ENCODE measurements at places on chromosomes 4 and X.
A peak's percentile ranks its signal among the peaks of the same experiment; 100 is the strongest.

DNA sequence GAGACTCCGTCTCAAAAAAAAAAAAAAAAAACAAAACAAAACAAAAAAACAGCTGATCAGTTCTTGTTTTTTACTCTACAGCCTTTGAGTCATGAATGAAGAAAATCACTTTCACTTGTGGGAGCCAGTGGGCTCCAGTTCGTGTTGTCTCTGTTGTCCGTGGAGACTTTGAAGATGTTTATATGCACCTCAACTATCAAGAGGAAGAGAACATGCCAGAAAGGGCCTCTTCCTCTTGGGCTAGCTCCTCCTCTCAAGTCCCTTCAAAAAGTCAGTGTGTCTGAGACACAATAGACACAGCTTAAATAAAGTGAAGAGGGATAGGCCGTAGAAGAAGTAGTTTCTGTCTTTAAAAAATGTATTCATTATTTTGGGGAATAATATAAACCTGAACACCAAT is 182.7 kb downstream of the KDR start:
- DNase-seq: no peak

DNA sequence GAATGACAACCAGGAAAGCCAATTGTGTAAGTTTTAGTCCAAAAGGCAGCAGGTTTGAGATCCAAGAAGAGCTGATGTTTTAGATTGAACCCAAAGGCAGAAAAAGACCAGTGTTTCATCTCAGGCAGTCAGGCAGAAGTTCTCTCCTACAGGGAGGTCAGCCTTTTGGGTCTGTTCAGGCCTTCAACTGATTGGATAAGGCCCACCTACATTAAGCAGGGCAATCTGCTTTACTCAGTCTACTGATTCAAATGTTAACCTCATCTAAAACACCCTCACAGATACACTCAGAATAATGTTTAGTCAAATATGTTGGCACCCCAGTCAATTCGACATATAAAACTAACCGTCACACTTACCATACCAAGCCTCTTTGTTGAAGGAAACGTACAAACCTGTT is 134.2 kb upstream of the NEIL3 start:
- DNase-seq: no peak

DNA sequence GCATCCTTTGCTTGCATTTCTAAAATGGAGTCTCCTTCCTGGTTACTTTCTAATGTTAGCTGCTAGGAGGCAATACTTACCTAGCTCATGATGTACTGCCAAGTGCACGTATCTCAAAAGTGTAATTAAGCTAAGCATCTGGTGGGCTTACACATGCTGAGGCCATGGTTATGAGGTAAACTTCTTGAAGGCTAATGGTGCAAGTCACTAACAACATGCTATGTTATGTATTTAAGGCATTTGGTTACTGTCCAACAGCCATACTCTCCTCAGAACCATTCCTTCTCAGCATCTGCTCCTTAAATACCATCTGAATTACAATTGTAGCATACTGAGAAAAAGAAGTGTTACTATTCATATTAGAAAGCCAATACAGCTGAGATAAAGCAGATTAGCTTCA is 318.6 kb upstream of the BMP3 start:
- no peak for DNase-seq

GRCh38 chrX:96373047-96373355 is 311.6 kb upstream of the DIAPH2 start:
- no peak for DNase-seq

DNA sequence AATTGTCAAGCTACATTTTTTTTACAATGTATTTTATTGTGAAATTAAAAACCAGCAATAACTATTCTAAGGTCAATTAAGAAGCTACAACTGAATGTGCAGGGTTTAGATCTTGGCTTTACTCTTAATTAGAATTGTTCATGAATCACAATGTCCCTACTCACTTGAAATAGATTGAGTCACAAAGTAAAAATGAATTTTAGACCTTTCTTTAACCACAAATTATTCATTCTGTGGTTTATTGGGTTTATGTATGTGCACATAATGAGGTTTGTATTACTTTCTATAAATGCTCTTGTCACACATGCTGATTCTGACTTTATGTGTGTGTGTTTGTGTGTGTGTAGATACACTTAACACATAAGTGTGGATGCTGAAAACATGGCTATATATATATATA is 647.0 kb upstream of the AADAT start:
- DNase-seq: no peak

- DNase-seq: no peak
These were observed 433.6 kb downstream of the GASK1B start for GRCh38 chr4:157739242-157739641.

DNA sequence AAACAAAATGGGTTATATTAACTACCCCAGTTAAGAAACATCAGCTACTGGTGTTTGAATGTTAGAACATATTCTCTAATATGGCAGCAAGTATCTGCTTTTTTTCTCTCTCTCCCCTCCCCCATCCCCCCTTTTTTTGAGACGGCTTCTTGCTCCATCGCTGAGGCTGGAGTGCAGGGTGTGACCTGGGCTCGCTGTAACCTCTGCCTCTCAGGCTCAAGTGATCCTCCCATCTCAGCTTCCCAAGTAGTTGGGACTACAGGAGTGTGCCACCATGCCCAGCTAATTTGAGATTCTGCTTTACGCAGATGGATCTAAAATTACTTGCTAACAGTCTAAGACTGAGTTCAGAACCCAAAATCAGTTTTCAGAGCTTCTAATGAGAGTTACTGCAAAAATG is 101.9 kb downstream of the AFF1 start:
- DNase-seq: no peak

DNA sequence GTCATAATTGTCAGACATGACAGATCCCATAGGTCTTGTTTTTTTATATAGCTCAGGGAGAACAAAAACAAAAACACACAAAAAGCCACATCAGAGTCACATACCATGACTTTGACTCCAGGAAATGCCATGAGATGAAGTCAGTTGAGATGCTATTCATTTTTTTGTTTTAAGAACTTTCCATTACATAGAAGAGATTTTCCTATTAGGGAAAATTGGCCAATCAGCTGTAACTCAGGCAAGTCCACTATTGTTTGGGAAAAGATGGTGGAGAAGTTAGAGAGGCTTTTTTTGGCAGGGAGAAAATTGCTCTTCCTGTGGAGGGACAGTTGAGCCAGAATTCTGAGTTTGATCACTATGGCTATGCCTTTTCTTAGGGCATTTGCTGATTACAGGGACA is 72.6 kb downstream of the SMARCA5 start:
- DNase-seq: no peak

DNA sequence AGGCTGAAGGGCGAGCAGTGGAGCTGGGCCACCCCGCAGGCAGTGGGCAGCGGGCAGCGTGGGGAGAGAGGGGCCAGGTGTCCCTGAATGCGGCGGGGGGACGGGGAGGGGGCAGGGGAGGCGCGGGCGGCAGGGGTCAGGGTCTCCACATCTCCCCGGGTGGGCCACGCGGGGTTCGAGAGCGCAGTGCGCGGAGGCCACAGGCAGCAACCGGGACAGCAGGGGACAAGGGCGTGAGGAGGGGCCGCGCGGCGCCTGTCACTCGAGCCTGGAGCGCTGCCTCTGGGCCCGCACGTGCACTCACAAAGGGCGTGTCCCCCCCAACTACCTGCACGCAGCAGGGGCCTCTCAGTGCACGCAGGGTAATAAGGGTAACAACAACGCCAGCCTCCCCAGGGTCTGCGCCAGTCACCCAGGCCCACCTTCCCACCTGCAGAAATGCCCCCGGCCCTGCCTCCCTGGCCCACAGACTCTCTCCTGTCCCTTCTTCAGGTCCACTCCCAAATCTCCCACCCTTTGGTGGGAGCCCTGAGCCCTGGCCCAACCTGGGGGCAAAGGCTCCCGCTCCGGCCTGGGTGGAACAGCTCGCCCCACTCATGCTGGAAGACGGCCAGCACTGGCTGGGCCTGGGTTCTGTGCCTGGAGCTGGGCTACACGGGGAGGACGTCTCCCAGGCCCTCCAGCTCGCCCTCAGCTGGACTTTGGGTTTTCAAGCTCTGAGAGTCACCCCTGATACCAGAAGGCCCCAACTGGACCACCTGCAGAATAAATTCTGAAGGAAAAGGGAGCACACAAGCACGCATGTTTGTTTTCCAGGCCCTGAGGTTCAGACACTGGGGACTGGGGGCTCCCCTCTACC is 53.2 kb downstream of the ZFYVE28 start:
- no peak for DNase-seq

- DNase-seq: peak; percentile 67
These were observed at the start of gene TLR10 for GRCh38 chr4:38782452-38783108. Gene TLR10 (minus strand): TSS chr4:38782990. CDS start chr4:38775590, 7,400 bp downstream.

DNA sequence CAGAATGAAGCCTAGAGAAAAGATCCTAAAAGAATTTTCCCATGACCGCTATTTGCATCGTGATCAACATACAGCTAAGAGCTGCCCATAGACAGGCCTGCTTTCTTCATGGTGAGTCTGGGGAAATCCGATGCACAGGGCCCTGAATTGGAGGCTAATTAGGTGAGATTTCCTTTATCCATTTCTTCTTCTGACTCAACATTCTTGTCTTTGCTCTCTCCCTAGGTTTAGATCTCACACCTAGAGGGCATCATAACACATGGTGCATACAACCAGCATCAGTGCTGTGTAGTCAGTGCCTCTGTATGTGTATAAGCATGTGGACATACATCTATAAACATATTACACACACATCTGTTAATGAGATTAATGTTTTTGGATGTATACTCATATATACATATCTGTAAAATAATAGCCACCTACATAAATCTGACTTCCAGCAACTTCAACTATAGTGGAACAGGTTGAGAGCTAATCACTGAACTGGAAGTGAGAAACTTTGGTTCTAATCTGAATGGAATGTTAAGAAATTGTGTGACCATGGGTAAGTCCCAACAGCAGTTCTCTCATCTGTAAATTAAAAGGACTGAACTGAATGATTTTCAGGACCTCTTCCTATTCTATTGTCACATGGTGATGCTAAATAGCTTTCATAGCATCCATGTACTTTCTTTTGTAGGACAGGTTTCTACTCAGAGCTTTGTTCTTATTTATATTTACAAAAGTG is 17.5 kb downstream of the GATB start:
- DNase-seq: peak; percentile 19

DNA sequence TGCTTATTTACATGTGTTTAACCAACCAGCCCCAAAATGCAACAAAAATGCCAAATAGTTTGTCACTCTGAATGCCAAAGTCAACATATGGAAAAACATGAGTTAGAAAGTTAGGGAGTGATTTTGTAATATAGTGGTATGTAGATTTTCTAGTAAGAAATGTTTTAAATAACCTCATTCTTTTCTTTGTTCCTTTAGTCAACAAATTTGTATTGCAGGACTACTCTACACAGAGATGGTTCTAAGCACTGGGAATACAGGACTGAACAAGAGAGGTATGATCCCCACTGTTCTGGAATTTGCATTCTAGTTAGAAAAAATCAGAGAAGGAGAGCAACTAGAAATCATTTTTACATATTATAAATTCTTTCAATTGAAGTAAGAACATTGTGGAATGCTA is 218.8 kb upstream of the ANXA10 start:
- DNase-seq: no peak

DNA sequence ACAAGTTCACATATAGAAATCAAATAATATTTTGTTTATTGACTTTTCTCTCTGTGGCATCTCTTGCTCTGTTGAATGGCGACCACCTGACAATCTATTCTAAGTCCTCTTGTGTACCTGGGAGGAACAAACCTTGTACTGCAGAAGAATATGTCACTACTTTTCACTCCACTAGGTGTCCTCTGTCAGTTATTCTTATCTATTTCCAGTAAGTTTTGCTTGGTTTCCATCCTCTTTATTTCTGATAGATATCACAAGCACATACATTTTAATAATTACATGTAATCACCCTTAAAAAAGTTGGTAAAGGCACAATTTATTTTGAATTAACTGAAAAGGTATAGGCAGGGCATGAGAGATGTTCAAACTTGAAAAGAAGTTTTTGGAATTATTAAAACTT is 238.4 kb downstream of the SNCA start:
- DNase-seq: no peak

- no peak for DNase-seq
These were observed 51.9 kb downstream of the TMPRSS11F start for GRCh38 chr4:68077737-68078136.

- DNase-seq: no peak
These were observed 6.2 kb upstream of the DCTD start for GRCh38 chr4:182923366-182923765.

- DNase-seq: no peak
These were observed 59.5 kb downstream of the RXFP1 start for GRCh38 chr4:158581161-158581560.

DNA sequence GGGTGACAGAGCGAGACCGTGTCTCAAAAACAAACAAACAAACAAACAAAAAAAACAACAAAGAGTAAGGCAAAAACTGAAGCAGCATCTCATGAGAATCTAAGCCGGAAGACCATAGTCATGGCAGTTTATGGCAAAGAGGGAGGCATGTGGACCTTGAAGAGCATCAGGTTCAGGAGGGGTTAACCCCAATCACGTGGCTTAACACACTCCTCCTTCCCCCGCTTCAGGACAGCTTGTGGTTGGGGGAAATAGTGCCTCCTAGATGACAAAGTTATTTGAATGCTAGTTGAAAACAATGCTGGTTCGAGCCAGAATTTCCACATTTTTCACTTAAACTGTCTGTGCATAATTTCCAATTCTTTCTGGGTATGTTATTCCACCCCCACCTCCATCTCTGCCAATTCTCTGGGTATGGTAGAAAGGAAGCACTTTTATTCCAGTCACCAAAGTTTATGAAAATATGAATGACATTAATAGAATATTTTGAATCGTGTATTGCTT is 11.7 kb upstream of the MAP7D3 start:
- DNase-seq: no peak

GRCh38 chr4:151822331-151822730 is 61.5 kb upstream of the GATB start:
- no peak for DNase-seq

GRCh38 chr4:71290074-71290473 is 48.7 kb upstream of the SLC4A4 start:
- DNase-seq: no peak

DNA sequence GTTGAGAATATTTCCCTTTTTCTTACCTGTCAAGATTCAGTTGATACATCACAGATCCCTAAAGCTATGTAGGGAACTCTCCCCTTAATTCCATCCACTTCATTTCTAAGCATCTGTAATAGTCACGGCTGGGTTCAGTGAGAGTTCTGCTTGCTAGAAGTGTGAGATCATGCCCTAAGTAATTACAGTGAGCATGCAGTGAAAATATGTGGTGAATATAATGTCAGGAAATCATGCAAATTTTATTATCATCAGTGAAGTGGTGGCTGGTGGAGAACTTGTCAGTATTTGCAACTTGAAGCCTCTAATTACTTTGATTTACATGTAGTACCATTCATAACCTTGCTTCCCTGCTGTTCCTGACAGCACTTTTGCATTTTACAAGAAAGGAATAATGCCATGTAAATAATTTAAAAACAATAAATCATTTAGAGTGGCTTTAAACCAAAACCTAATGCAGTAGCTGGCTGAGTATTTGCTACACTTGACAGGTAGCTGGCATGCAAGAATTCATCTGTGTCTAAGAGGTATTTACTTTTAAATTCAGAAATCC is 28.3 kb upstream of the CFAP299 start:
- DNase-seq: no peak

- DNase-seq: no peak
These were observed 2.8 kb upstream of the PARM1 start for GRCh38 chr4:74930162-74930561.
